ENCODE measurements at places on chromosomes 6 and 20.

DNA sequence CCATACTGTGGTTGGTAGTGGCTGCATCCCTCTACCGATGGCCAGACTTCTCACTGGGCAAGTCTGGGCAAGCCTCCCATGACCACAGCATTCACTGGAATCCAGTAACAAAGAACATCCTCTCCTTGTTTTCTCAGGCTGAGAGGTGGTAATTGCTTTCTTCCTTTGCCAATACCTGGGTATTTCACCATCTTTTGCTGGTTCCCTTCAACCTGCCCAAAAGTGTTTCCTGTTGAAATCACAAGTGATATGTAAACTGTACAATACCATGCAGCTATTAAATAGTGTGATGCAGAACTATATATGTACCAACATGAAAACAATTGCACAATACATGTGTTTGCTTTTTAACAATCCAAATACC lies at the start of gene PTCHD4:
TSS of gene PTCHD4 (minus strand) at position 55 of the 364 bp plus-strand sequence. CDS start 42,240 bp downstream, outside the sequence.
- no peak for DNase-seq

DNA sequence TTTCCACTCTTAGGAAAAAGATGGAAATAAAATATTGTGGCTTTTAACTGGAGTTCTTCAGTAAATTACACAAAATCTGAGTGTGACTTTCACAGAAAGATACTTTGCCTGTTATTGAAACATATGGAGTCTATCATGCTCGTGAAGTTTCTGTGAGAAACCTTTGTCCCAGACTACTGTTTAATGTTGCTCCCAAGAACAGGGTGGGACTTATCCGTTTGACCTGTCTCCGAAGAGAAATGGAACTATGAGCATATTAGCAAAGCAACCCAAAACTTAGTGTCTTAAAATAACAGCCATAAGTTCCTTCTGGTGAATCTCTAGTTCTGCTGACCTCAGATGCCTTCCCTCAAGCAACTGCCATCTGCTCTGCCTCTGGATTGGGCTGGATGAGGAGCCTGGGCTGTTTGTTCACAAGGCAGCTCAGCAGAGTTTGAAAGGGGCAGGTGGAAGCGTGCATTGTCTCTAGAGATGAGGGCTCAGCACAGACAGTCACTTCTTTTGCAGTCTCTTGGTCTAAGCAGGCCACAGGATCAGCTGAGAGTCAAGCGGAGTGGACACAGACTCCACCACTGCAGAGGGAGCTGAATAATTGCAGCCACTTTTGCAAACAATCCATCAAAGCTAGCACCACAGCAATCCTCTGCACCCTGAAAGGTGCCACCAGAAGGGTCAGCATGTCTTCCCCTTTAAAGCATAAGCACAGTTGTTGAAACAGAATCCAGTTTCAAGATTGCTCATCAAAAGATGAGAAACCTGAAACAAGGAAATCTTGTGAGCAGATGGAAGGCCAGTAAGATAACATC lies 52.8 kb downstream of the MYB start:
- no peak for DNase-seq

- DNase-seq, result no peak
These were observed 330.3 kb downstream of the CDH4 start for GRCh38 chr20:61582196-61582923.

- no peak for DNase-seq
These were observed 20.7 kb upstream of the TRIM27 start for GRCh38 chr6:28944412-28944865.

- DNase-seq, result no peak
These were observed 43.3 kb downstream of the GTF2H5 start for GRCh38 chr6:158211273-158212055.

All from spleen (tissue), 13 donors.